A549 treated with Mapracorat at 1 μM for 4 hours (cell line): ENCODE measurements at places on chromosomes 7 and 10. TPM values are rescaled to one million over a fixed set of nuclear protein-coding genes. Genes with fewer than 3 reads are reported as not detected.

The PNLIPRP1 gene
- not detected in 5 replicates for total RNA-seq

The SEPTIN7 gene
- 176 to 223 TPM (median 205 TPM) in 5 replicates for total RNA-seq

The THSD7A gene
- total RNA-seq = 1.3 to 3.0 TPM (median 2.5 TPM) in 5 replicates

The INA gene
- total RNA-seq = 18.3 to 27.6 TPM (median 21.0 TPM) in 5 replicates

The ELN gene
- 0.05 to 0.10 TPM (median 0.06 TPM) in 3 of 5 replicates, not detected in the others for total RNA-seq

The FRMD4A gene
- 2.5 to 4.2 TPM (median 3.6 TPM) in 5 replicates for total RNA-seq

The CCDC126 gene
- total RNA-seq = 2.8 to 3.6 TPM (median 3.1 TPM) in 5 replicates

The IGFBP3 gene
- total RNA-seq = 123 to 199 TPM (median 170 TPM) in 5 replicates

The AQP1 gene
- 0.34 to 0.72 TPM (median 0.66 TPM) in 5 replicates for total RNA-seq

The SPDYE11 gene
- total RNA-seq = not detected in 5 replicates

The AEBP1 gene
- 0.19 TPM in 1 of 5 replicates, not detected in the others for total RNA-seq

The DNAJB6 gene
- 86.0 to 142 TPM (median 94.2 TPM) in 5 replicates for total RNA-seq

The AKR1D1 gene
- not detected in 5 replicates for total RNA-seq

The TACR2 gene
- 0.08 to 0.19 TPM (median 0.14 TPM) in 5 replicates for total RNA-seq

The GPER1 gene
- 0.98 to 1.5 TPM (median 1.2 TPM) in 5 replicates for total RNA-seq

The CALCR gene
- not detected in 5 replicates for total RNA-seq

The GNG11 gene
- total RNA-seq = 32.4 to 37.5 TPM (median 34.6 TPM) in 5 replicates

The ARHGEF35 gene
- 0.18 to 0.50 TPM (median 0.40 TPM) in 5 replicates for total RNA-seq

The VGF gene
- total RNA-seq = 10.8 to 26.3 TPM (median 18.0 TPM) in 5 replicates

The ASZ1 gene
- not detected in 5 replicates for total RNA-seq

The PDE1C gene
- total RNA-seq = 2.9 to 4.2 TPM (median 3.6 TPM) in 5 replicates

The PDIA4 gene
- 163 to 183 TPM (median 176 TPM) in 5 replicates for total RNA-seq

The TACC2 gene
- 74.2 to 86.6 TPM (median 79.2 TPM) in 5 replicates for total RNA-seq

The NRCAM gene
- total RNA-seq = 77.0 to 105 TPM (median 98.6 TPM) in 5 replicates

The BNIP3 gene
- 41.9 to 47.4 TPM (median 44.0 TPM) in 5 replicates for total RNA-seq

The CLRN3 gene
- total RNA-seq = not detected in 5 replicates

The CDK14 gene
- total RNA-seq = 0.14 to 0.48 TPM (median 0.32 TPM) in 5 replicates

The TRPV5 gene
- not detected in 5 replicates for total RNA-seq

The SLC16A9 gene
- total RNA-seq = 0.12 to 0.17 TPM (median 0.13 TPM) in 5 replicates

The LRRC18 gene
- not detected in 5 replicates for total RNA-seq

The CYP3A7 gene
- 0.06 to 0.07 TPM in 2 of 5 replicates, not detected in the others for total RNA-seq

The CDHR1 gene
- 0.06 to 0.14 TPM (median 0.08 TPM) in 5 replicates for total RNA-seq

The ADRB1 gene
- total RNA-seq = 0.75 to 1.4 TPM (median 1.2 TPM) in 5 replicates

The GPR15LG gene
- not detected in 5 replicates for total RNA-seq

The OR2A12 gene
- not detected in 5 replicates for total RNA-seq
